ENCODE measurements at places on chromosomes 2 and 18.

- peak; percentile 67 for DNase-seq
Measured at GRCh38 chr18:49910986-49911385, 97.7 kb upstream of the ACAA2 start.

DNA sequence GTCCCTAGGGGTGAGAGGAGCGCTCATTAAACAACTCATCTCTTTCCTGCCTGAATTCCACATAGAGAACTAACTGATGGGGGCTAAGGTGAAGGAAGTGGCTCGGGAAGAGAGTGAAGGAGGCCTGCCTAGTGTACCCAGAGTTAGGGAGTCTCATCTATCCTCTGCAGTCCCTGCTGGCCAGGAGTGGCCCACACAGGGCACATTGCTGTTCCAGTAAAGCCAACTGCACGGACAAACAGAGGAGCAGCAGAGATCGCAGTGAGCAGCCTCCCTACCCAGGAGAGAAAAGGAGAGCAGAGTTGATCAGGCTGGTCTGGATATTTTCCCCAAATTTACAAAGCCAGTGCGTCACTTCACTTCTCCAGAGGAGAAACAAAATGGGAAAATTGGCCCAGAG, 16.9 kb upstream of the FN1 start:
- no peak for DNase-seq

DNA sequence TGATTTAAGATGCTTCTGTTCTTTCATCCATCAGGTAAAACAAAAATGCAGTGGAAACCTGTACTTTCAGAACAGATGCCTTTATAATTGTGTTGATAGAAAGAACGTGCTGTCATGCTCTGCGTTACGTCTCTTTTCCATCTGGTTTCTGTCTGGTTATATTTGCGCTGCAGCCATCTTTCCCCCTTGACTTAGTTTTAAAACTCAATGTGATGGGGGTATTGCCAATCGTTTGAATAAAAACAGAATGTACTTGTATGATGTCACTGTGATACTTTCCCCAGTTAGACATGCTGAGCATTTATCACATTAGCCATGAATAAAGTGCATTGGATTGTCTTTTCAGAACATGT, 508.6 kb downstream of the ADCYAP1 start:
- no peak for DNase-seq

DNA sequence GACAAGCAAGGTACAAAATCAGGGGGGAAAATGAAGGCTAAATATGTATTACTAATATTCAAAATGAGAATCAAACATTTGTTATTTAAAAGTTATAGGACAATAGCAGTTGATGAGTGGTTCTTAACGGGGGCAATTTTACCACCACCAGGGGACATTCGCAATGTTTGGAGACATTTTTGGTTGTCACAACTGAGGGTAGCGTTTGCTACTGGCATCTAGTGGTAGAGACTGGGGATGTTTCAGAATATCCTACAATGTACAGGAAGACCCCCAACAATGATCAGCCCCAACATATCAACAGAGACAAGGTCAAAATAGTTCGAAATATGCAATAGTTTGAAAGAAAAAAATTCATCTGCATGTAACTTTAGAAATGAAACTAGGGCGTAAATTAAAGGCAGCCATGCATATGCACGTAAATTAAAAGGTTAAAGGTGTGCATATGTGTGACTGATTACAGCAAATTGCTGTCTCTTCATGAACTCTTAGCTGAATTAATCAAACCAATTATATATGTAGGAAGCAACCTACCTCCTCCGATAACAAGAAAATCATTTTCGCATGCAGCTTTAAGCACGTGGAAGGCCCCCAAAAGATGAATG, 61.2 kb upstream of the CUL3 start:
- no peak for DNase-seq

GRCh38 chr2:106869512-106870275, 16.3 kb downstream of the ST6GAL2 start:
- peak; percentile 94 for DNase-seq

DNA sequence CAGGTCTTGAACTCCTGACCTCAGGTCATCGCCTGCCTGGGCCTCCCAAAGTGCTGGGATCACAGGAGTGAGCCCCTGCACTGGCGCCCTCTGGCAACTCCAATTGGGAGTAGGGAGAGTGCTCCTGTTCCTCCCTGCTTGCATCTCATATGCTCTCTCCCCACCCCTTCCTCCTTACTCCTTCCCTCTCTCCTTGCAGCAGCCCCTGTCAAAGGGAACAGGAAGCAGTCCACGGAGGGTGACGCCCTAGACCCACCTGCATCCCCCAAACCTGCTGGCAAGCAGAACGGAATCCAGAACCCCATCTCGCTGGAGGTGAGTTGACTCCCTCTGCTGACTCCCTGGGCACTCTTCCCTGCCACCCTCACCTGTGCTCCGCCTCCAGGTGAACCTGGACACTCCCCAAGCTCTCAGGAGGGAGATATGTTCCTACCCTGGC, 10.7 kb downstream of the ARID5A start:
- no peak for DNase-seq

- DNase-seq = no peak
Measured at GRCh38 chr2:160575368-160575767, 81.8 kb upstream of the RBMS1 start.

- DNase-seq = no peak
Measured at GRCh38 chr2:85564144-85564563, 2.9 kb upstream of the GGCX start.

- peak; percentile 70 for DNase-seq
Measured at GRCh38 chr18:55244546-55244945, 285.3 kb upstream of the CCDC68 start.

GRCh38 chr2:191526091-191526490, 151.8 kb upstream of the NABP1 start:
- no peak for DNase-seq

GRCh38 chr2:73253901-73254300, 19.8 kb downstream of the CCT7 start:
- DNase-seq = no peak

GRCh38 chr2:217988014-217988839, 14.6 kb downstream of the TNS1 start:
- peak; percentile 71 for DNase-seq

GRCh38 chr2:54665436-54665856, 58.0 kb upstream of the EML6 start:
- DNase-seq = peak; percentile 13

DNA sequence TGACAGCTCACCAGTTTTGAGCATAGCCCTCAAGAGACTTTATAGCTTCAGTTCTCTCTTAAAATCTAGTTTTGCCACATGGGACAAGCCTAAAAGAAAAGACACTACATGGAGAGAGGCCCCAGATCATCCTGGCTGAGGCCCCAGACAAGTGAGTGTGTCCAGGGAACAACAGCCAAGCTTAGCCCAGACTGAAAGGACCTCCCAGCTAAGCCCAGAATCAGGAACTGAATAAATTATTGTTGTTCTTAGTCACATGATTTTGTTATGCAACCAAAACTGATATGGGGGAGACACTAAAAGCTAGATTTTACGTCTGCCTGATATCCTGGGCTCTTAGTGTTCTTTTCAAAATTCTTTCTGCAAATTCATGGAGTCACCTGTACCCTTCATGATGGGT, 29.3 kb upstream of the LBH start:
- DNase-seq = no peak

- no peak for DNase-seq
Measured at GRCh38 chr2:218063896-218064295, 5.2 kb upstream of the RUFY4 start.

DNA sequence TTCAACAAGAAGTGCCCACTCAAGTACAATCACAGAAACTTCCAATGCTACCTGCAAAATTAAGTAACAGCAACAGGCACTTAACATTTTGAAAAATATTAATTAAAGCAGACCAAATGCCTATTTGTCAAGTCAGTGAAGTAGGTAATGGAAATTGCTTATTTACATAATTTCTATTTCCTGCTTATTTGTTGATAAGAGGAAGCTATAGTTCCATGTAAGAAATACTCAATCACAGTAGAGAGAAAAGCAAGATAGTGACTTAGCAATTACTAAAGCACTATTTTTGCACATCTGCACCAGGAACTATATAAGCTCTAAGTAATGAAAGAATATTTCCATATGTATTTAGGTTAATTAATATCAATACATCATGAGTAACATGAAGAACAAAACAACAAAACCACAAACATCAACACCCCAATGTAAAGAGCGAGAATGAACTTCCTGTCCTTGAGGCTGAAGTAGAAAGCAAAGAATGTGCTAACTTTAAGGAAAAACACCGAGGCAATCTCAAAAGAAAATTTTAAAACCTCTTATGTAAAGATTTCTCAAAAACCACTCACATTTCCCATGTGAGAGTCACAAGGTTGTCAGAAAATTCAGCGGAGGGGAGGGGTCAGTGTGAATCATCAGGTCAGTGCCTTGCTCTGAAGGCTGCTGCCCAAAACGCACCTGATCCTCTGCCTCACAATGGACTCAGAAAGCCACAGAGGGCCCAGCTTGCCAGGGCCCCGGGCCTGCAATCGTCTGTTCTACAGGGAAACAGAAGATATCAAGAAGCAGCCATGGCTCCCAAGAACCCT, 12.5 kb downstream of the NPC1 start:
- no peak for DNase-seq

DNA sequence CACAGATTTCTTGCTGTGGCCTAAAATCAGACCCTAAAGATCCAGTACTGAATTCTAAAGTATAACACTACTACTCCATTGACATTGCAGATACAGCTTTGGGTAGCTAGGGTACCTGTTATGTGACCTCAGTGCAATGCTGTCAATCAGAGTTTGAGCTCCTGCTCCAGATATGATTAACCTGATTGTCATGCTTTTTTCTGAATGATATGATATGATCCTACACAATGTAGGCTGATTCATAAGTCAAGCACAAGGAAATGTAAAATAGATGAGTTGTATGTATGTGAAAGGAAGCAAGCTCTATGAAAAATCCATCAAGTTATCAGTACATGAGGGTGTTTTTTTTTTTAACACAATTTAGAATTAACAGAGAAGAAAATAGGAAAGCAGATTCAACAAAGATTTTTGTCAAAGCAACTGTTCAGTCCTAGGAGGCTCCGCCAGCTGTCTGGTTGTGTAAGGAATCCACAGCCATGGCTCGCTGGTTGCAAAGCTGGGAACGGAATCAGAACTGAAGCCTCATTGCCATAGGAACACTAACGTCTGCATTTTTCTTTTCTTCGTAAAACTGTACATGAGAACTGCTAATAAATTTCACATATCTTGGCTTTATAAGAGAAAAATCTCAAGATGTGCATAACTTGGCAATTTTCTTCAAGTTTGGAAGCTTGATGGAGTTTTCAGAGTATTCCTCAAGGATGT, 52.9 kb downstream of the NR4A2 start:
- no peak for DNase-seq

DNA sequence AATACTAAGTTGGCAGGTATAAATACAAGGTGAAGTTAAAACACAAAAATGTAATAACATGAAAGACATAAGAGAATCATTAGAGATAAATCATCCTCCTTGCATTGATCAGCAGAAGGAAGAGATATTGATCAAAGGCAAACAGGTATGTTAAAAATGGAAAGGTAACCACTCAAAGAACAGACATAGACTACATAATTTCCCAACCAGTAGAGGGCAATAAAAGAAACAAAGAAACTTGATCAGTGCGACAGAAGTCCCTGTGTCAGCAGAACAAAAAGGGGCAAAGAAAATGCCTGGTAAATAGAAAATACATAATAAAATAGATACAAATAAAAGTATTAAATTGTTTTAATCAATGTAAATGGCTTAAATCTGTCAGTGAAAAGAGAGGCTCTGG, 53.6 kb downstream of the FAM228A start:
- peak; percentile 31 for DNase-seq

- DNase-seq = no peak
Measured at GRCh38 chr2:100365434-100365833, 43.1 kb upstream of the LONRF2 start.

- no peak for DNase-seq
Measured at GRCh38 chr2:218516614-218517013, 51.5 kb downstream of the USP37 start.

GRCh38 chr2:11406958-11407381, 59.0 kb downstream of the E2F6 start:
- DNase-seq = no peak

GRCh38 chr18:10872304-10872703, 277.1 kb downstream of the PIEZO2 start:
- DNase-seq = no peak

- no peak for DNase-seq
Measured at GRCh38 chr2:165576409-165577154, 107.1 kb downstream of the CSRNP3 start.

GRCh38 chr2:173472112-173472511, 117.4 kb downstream of the CDCA7 start:
- DNase-seq = no peak

DNA sequence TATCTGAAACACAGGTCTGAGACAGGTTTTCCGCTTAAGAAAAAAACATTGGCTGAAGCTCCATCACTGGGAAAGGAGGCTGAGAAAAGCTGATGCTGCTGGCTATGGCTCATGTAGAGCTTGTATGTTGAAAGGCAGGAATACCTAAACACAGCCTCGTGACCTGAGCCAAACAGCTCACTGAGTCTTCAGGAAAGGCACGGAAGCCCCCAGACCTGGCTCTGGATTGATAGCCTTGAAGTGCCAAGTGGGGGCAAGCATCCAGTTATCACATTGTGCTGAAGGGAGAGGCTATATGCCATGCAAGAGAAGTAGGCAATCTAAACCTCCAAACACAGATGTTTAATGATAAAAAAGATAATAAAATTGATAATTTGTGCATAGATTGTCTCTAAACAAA, 21.9 kb downstream of the CYTIP start:
- DNase-seq = no peak

DNA sequence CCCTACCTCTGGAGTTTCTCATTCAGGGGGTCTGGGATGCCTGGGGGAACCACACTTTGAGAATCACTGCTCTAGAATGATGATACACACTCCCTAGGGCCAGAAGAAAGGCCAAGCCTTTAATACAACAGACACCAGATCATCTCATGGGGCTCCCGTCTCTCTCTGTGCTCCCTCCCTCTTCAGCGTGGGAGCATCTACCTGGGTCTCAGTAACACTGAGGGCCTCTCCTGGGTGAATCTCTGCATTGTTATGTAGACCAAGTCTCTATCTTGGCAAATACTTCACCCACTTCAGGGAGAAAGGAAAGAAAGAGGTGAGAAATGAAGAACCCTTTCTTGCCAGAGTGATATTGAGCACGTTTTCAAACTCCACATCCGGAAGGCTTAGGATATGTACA, 146.8 kb upstream of the MSH6 start:
- DNase-seq = no peak

- DNase-seq = no peak
Measured at GRCh38 chr2:198968545-198968944, 489.2 kb downstream of the SATB2 start.

DNA sequence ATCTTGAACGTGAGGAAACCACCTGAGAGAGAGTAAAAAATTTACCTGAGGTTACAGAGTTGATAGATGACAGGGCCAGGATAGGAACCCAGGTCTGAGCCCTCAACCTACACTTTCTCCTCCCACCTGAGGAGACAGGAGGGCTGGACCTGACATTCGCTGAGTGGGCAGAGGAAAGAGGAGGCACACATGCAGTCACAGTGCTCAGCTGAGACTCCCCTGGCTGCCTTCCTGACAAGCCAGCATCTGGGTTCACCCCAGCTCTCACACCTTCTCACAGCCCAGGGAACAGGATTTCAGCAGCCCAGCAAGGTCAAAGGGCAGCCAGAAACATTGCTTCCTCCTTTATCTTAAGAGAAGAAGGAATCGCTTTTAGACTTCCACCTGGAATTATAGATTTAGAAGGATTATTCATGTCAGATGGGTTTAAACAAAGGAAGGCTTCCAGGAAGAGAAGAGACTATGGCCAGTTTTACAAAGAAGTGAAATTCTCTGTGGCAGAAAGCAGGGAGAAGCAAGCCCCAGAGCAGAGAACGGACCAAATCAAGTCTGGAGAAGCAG, 18.1 kb upstream of the PKDCC start:
- no peak for DNase-seq

- no peak for DNase-seq
Measured at GRCh38 chr2:190098851-190099250, 36.3 kb upstream of the MSTN start.

GRCh38 chr18:37584952-37585695, 19.5 kb upstream of the CELF4 start:
- no peak for DNase-seq
